Esophagus squamous epithelium (tissue), 5 donors: ENCODE measurements at places on chromosomes 5 and 9.

- DNase-seq, result no peak
Observed at GRCh38 chr9:38226491-38226951, 157.5 kb upstream of the SHB start.

- DNase-seq, result no peak
Observed at GRCh38 chr5:98106116-98107031, 667.1 kb upstream of the RGMB start.

DNA sequence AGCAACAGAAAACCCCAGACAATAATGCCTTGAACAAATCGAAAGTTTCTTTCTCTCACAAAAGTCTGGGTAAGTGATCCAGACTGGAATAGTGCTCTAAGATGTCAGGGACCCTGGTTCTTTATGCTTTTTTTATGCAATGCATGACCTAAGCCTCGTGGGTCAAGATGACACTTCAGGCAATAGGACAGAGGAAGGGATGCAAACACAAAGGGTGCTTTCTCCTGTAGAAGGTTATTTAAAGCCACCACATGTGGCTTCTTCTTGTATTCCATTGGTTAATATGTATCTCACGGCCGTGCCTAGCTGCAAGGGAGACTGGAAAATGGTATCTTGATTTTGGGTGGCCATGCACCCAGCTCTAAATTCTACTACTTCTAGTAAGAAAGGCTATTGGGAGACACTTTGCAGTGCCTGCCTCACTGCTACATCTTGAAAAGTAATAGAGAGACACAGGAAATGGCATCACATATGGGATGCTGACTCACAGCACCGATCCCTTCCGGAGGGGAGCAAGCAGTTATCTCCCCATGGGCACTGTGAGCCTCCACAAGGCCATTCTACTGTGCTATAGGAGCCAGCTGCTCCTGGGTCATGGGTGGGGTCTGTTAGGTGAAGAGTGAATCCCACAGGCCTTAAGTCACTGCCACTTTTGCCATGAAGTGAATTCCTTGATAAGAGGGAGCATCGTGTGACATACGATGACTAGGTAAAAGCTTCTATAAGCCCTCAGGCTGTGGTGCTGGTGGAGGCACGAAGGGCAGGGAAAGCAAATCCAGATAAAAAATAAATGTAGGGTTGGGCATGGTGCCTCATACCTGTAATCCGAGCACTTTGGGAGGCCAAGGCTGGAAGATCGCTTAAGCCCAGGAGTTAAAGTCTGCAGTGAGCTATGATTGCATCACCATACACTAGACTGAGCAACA is 32.5 kb upstream of the RAB14 start:
- DNase-seq, result no peak

DNA sequence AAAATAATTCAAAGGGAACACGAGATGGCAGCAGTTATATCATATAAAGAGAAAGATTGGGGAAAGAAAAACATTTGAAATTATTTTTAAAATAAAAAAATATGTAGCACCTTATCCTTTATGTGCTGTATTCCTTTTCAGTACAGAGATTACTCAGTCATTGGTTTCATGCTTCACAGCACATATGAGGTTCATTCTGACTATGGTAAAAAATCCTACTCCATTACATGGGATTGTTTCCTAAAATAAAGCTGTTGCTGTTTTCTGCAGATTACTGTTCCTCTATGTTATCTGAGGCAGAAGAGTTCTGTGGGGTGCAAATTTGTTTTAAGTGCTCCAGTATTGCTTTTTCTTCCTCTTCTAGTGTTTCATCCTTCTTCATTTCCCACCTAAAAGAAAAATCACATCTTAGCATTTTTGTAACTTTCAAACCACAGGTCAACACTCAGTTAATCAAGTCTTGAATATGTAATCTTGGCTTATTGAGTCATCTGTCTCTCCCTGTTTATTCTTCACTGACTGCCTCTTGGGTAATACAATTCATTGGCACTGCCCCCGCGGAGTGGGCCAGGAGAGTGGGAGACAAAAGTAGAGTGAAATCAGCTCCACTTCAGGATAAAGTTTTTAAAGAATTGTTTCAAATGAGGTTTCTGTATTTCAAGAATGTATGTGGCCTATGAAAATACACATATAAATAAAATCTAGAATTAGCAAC is 412.5 kb upstream of the POU5F2 start:
- DNase-seq, result no peak

DNA sequence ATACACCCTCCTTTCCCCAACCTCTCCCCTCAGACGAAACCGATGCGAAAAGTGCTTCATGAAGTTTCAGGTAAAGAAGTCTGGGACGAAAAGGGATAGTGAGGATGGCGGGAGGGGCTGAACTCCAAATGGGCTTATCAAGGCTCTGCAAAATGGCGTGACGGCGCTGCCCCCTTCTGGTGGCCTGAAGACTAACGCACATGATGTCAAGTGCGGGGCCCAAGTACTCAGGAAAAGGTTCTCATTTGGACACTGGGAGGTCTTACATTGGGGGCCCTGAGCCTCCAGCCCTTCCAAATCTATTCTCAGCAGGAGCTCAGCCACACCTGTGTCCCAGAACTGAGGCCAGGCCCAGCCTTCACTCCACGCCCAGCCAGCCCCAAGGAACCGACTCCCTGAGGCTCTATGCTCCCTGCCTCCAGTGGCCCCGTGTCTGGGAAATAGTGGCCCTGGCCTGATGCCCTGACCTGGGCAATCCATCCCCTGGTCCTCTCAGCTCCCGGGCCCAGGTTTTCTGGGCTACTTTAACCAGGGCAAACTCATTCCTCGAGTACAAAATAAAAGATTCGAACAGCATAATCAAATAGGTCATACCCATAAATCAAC is 119.9 kb downstream of the KCNIP1 start:
- DNase-seq, result no peak

GRCh38 chr9:8694983-8695588 is 895.5 kb upstream of the DMAC1 start:
- no peak for DNase-seq

- no peak for DNase-seq
Observed at GRCh38 chr9:86944796-86945727, 2.2 kb downstream of the GAS1 start.

DNA sequence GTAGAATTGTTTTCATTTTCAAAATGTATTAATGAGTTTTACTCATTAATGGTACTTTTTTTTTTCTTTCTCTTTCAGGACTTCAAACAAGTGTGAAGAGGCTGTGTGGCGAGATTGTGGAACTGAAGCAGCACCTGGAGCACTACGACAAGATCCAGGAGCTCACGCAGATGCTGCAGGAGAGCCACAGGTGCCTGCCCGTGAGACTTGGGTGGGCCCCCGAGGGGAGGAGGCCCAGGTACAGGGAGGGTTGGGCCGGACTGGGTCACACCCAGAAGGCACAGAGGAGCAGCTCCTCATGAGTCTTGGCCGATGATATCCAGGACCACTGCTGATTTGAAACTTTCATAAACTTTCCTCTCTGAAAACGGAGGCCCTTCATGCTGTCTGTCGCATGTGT is 35.6 kb downstream of the CEP72 start:
- DNase-seq, result no peak

DNA sequence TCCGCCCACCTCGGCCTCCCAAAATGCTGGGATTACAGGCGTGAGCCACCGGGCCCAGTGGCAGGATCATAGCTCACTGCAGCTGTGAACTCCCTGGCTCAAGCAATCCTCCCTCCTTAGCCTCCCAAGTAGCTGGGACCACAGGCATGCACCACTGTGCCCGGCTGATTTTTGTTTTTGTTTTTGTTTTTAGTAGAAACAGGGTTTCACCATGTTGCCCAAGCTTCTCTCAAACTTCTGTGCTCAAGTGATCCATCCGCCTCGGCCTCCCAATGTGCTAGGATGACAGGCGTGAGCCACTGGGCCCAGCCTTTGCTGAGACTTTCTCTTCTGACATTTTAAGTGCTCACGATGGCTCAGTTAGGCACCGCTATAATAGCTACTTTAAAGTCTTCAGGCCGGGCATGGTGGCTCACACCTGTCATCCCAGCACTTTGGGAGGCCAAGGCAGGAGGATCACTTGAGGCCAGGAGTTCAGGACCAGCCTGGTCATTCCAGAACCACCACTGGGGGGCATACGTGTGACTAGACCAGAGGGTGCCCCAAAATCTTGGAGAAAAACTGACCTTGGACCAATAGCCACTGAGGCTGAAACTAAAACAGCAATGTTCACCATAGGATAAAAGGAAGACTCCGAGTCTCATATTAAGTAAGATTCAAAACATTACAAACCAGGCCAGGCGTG is 3.1 kb upstream of the ENTPD8 start:
- no peak for DNase-seq

DNA sequence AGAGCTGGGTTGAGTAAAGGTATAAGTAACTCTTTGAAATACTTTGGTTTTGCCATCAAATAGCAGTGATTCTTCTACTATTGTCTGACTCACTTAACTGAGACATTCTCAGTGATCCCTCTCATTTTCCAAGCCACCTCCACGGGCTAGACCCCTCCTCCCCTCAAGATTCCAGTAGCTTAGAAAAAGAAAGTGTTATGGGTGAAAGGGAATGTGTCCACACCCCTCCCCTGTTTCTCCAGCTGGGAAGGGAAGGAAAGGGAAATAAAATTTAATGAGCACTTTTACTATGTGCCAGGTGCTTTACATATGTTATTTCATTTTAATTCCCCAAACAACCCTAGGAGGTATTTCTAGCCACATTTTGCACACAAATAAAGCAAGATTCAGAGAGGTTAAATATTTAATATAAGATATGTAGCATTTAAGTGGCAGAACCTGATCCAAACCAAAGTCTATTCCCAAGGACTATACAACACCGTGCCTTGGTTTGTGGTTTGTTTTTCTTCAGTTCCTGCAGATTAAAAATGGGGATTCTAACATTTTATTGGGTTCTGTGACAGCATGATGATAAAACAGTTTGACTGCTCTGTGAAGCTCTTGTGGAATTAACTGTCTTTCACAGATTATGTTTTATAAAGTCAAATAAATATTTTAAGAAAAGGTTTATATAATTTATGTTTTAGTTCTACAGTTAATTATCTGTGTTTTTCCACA is 135.9 kb downstream of the ZSWIM6 start:
- DNase-seq, result no peak

DNA sequence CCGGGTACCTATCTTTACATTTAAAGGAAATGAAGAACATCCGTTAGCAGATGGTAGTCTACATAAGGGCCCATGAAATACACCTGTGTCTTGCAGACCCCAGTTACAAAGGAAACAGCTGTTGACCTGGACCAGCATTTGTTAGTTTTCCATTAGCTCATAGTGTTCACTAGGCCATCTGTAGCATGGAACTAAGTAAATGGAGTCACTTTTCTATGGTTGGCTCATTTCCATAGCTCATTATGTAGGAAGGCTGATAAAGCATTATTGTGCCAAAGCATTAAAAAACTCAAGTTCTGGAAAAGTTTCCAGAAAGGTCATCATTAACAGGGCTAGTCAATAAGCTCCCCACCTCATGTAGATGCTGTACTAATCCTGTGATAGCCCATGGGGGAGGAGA is 62.1 kb downstream of the PCSK1 start:
- no peak for DNase-seq

DNA sequence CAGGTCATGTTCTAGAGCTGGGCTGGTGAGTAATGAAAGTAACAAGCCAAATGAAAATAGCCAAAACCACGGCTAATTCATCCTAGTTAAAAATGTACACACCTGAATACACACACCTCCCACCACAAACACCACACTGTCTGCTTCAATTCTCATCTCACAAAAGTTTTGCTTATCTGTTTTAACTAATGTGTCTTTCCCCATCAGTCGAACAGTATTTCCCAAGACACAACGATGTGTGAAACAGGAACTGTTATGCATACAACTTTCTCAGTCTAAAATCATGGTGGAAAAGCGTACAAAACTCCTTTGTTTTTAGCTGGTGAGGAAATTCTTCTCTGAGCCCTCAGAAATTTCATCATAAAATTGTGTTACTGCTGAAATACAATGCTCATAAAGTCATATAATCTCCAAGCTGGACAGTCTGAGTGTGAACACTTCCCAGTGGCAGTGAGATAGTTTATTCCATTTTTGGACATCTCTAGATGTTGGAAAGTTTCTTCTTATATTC is 242.4 kb downstream of the EFNA5 start:
- DNase-seq, result no peak

DNA sequence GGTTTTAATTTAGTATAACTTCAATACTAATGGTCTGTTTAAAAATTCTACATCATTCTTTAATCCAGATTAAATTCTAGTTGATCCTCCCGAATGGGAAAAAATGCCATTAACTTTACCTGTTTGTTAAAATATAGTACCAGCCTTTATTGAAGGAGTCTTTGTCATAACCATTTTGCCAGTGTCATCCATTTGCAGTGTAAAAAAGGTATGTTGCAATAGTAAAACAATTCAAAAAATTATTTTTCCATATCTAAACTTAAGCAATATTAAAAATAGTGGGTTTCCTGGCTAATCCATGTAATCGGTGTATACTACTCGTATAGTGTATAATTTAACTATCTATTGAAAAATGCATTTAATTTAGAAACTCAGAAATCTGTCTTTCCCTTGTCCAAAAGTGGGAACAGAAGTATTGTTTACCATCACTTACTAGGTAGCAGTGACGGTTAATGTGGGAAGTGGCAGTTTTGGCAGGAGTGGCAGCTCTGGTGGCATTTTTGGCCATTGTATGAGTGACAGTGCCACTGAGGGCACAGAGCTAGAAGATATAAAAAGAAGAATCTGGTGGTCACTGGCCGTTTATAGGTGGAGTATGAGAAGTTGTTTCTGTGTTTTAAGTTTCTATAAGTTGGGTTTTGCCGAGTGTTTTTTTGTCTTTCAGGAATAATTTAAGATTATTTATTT is 1.9 kb downstream of the AP3S1 start:
- DNase-seq, result no peak

- no peak for DNase-seq
Observed at GRCh38 chr9:121253821-121254501, 14.0 kb upstream of the GSN start.

DNA sequence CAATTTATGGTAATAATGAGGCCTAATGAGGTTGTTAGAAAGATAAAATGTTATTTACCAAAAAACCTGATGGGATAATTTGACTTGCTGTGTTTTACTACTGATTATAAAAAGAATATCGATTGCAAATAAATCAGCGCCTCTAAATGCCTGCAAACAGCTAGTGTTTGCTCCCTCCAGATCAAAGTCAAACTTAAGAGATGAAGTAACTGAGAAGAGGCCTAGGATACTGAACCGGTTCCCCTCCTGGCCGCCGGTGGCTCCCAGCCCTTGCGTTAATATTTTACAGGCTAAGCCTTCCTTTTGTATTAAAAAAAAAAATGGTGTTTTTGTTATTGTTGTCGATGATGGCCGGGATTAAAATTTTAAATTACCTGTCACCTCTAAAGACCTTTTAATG is 2.6 kb downstream of the IRX1 start:
- no peak for DNase-seq

GRCh38 chr5:83034036-83034435 is 43.2 kb downstream of the TMEM167A start:
- DNase-seq, result no peak

GRCh38 chr9:108182950-108183381 is 672.8 kb downstream of the ACTL7B start:
- DNase-seq, result no peak

- DNase-seq, result no peak
Observed at GRCh38 chr9:76618762-76619161, 145.5 kb upstream of the PCA3 start.
